Stimulated activated CD4-positive, alpha-beta T cell treated with anti-CD3 and anti-CD28 coated beads, Interleukin-1b, Interleukin-23, amount 100 ng/mL, for 1 hour (primary cell): ENCODE measurements at places on chromosomes 7 and 10.

- DNase-seq: no peak
These were observed 111.0 kb downstream of the MICALL2 start for GRCh38 chr7:1348096-1348822.

GRCh38 chr7:109956916-109957315 is 1134.0 kb upstream of the LRRN3 start:
- DNase-seq: no peak

- DNase-seq: no peak
These were observed 50.2 kb upstream of the PIK3CG start for GRCh38 chr7:106814887-106815286.

- DNase-seq: no peak
These were observed 32.1 kb downstream of the TMEM60 start for GRCh38 chr7:77765906-77766800.

- no peak for DNase-seq
These were observed 224.1 kb downstream of the SLC25A13 start for GRCh38 chr7:96097835-96098234.
